NCI-H1436 (cell line): ENCODE measurements at places on chromosomes 16 and 17.

DNA sequence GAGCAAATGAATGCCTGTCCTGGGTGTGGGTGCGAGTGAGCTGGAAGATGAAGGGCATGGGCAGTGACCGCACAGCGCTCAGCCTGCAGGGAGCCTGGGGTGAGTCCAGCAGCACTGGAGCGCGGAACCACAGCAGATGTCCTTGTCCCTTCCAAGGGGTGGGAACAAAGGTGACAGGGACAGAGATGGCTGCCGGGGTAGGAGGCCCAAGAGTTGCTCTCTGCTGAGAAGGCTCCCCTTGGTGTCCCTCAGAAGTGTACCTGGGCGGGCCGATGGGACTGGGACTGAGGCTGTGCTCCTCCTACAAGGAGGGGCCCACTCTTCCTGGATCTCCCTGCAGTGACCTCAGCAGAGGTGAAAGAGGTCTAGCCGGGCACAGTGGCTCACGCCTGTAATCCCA is 7.6 kb upstream of the PGAP6 start:
- DNase-seq: no peak

DNA sequence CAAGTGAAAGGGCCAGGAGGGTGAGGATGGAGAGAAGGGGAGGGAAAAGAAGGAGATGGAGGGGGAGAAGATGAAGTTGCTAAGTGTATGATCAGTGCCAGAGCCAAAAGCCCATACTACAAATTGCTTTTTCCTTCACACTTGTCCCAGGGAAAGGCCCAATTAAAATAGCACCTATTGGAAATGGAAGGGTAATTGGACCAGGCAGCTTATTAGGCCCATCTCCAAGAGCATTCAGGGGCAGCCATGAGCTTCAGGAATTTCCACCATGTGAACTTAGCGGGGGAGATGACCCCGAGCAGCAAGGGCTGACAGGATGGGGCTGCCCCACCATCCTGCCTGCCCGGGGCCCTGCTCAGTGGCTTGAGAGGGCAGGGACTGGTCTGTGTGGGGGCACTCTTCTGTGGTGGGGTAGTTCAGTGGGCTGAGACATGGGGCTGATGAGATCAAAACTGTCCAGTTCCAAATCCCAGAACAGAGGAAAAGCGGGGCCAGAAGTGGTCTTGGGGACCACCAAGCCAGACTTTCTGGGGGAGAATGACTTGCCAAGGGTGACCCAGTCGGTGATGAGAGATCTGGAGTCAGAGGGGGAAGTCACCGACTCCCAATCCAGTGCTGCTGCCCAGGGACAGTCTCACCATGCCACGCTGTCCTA is 27.5 kb downstream of the GOSR2 start:
- no peak for DNase-seq

- no peak for DNase-seq
These were observed 25.3 kb downstream of the CTRB2 start for GRCh38 chr16:75181630-75182029.

DNA sequence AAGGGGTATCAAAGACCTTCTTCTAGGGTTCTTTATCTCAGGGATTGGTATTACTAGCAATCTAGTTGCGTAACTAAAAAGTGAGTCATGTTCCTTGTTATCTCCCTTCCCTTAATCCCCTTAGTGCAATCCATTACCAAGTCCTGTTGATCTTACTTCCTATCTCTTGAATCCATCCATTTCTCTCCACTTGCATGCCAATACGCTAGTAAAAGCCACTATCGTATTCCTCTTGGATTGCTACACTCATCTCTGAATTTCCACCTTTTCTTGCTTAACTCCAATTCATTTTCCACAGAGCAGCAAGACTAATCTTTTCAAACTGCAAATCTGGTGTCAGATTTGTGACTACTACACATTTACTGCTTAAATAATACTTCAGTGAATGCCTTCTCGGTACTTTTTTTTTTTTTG is 1.8 kb upstream of the ADAT1 start:
- no peak for DNase-seq

DNA sequence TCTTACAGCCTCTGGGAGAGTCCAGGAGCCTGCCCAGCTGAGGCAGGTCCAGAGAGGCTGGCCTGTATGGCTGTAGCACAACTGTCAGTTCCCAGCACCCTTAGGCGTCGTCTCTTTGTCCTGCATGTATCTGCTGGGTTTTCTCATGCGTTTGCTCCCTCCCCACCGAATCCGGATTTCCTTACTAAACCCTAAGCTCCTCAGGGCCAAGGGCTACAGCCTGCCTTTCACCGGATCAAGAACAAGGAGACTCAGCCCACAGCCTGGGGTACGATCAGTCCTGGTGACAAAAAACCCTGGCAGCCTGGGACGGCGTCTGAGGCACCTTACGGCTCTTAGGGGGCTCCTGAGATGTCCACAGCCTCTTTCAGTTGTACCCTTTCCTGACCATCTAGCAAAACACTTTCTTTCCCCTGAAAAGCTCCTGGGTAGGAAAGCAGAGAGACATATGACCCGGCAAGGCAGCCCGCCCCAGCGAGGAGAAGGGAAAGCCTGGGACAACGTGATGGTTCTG is 12.2 kb downstream of the HIC1 start:
- no peak for DNase-seq

DNA sequence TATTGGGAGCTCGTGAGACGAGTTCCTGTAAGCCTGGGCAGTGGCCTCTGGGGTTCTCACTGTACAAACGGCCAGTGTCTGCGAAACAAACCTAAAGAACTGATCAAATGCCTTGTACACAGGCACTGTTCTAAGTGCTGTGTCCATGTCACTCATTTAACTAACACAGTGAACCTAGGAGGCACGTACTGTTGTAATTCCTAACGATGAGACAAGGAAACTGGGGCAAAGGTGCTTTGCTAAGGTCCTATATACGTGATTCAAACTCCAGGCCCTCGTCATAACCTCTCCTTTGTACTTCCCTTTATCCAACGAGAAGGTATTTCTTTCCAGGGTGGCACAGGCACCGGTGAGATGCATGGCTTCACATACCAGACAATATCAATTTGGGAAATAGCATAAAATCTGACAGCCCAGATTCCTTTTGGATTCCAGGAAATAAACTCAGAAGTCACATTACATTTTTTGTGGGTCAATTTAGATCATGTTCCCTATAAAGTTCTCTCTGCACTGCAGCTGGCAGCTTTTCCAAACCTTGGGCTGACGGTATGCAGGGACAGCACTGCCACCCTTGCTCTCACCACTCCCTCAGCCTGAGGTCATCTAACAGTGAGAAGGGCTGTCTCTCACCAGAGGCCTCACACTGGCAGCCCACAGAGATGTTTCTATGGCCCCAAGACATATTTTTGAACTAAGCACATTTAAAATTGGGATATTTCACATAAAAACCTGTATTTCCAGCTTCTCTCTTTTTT is 18.3 kb downstream of the GLYR1 start:
- no peak for DNase-seq

GRCh38 chr16:17331071-17331607 is 139.6 kb downstream of the XYLT1 start:
- DNase-seq: no peak

DNA sequence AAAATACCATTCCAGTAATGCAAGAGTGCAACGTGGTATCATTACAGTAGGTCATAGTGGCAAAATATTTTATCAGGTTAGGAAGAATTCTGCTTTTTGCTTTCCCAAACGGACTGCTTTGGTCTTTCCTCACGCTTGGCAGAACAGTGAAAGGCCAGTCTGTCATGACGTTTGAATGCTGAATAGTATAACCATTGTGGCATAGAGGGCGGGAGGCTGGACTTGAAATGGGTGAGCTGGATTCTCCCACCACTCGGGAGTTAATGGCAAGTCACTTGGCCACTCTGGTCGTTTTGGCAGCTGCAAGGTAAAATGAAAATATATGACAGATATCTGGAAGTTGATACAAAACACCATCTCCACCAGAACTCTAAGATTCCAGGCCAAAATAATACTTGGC is 391.2 kb downstream of the MAF start:
- DNase-seq: no peak
